ENCODE measurements at places on chromosomes 5 and 9.

GRCh38 chr5:177430140-177430951, 3.9 kb downstream of the GRK6 start:
- no peak for DNase-seq

GRCh38 chr5:59799668-59800346, 93.7 kb downstream of the PDE4D start:
- peak; percentile 70 for DNase-seq

DNA sequence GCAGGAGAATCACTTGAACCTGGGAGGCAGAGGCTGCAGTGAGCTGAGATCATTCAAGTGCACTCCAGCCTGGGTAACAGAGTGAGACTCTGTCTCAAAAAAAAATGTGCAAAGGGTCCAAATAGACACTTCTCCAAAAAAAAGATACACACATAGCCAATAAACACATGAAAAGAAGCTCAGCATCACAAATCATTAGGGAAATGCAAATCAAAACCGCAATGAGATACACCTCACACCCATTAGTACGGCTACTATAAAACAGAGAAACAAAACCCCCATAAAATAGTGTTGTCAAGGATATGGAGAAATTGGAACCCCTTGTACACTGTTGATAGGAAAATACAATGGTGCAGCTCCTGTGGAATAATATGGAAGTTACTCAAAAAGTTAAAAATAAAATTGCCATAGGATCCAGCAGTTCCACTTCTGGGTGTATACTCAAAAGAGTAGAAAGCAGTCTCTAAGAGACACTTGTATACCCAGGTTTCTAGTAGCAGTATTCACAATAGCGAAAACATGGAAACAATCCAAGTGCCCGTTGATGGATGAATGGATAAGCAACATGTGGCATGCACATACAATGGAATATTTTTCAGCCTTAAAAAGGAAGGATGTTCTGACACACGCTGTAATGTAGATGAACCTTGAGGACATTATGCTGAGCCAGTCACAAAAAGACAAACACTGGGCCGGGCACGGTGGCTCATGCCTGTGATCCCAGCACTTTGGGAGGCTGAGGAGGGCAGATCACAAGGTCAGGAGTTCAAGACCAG, 57.2 kb upstream of the PPARGC1B start:
- peak; percentile 67 for DNase-seq

DNA sequence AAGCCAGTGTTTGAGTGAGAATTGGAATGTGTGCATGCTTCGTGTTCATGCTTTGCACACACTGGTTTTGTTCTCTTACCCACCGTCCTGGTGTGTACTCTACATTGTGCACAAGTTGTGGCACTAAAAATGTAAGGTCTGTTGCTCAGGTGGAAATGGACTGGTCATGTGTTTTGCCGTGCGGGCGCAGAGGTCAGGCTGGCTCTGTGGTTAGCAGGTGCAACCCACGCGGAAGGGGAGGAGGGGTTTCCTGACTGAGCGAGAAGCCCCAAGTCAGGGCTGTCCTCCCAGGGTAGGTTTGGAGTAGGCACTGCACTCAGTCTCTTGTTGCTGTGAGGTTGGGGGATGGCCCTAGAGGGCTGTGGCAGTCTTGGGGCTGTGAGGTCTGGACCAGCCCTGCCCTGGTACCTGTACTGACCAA, 86.6 kb downstream of the EHMT1 start:
- no peak for DNase-seq

- peak; percentile 89 for DNase-seq
Observed at GRCh38 chr5:78530342-78531096, 118.1 kb downstream of the LHFPL2 start.

- DNase-seq: peak; percentile 82
Observed at GRCh38 chr9:114696814-114697544, 15.0 kb upstream of the TEX48 start.

- DNase-seq: no peak
Observed at GRCh38 chr5:158609333-158610050, 490.2 kb downstream of the EBF1 start.

DNA sequence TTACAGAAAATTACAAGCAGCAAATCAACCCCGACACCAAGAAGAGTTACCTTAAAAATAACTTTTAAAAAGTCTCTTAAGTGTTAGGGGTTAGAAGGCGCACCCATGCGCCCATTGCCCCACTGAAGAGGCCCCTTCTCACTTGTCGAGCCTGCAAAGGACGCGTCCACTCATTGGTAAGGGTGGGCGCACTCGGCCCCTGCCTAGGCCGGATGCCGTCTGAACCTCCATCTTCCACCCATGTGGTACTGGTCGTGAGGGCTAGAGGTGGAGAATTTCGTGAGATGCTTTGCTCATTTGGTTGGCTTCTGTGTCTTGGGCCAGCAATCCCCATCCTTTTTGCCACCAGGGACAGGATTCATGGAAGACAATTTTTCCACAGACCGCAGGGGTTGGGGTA, 27.5 kb upstream of the LRRC14B start:
- no peak for DNase-seq

- DNase-seq: no peak
Observed at GRCh38 chr5:171898386-171898785, 108.1 kb downstream of the FBXW11 start.

DNA sequence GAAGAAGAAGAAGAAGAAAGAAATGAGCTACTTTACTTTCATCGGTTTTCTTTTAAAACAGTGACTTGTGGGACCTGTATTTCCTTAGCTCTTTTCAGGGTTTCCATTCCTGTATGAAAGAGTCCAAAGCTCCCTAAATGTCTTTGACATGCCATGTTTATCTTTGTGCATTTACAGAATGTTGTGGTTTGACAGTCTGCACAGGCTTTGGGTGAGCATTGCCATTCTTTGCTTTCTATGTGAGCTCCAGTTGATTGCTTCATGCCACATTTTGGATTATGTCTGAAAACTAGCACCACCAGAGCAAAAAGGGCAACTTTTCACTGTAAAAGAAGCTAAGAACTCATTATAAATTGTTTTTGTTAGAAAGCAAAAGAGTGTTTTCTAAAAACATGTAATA, 733.4 kb downstream of the TLE4 start:
- peak; percentile 3 for DNase-seq

DNA sequence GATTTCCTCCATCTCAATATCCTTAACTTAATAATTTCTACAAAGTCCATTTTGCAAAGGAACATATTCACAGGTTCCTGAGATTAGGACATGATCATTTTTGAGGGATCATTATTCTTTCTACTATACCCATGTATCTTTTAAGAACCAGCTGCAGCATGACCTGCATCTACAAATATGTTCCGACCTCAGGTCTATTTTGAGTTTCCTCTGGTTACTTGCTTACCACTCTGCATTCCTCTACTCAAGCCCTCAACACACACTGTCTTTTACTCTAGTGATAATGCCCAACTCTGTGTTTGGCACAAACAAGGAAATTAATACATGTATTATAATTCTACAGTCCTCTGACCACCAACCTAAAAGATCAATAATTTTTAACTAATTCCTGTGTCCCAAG, 386.1 kb downstream of the DNAH5 start:
- no peak for DNase-seq

DNA sequence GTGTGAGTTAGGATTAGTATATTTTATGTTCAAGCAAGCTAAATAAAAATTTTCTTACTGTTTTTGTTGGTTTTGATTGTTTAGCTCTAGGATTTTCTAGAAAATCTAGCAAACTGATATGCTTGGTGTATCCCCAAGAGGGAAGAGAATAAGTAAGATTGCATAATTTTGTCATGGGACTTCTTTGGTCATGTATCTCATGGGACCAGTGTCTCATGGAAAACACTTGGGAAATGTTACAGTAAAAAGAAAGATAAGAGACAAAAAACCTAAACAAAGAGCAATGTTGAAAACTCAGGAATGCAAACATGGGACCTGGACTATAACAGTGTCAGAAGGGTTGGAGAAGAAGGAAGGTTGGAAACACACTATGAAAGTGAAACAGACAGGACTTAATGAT, 119.4 kb downstream of the TLR4 start:
- DNase-seq: no peak

DNA sequence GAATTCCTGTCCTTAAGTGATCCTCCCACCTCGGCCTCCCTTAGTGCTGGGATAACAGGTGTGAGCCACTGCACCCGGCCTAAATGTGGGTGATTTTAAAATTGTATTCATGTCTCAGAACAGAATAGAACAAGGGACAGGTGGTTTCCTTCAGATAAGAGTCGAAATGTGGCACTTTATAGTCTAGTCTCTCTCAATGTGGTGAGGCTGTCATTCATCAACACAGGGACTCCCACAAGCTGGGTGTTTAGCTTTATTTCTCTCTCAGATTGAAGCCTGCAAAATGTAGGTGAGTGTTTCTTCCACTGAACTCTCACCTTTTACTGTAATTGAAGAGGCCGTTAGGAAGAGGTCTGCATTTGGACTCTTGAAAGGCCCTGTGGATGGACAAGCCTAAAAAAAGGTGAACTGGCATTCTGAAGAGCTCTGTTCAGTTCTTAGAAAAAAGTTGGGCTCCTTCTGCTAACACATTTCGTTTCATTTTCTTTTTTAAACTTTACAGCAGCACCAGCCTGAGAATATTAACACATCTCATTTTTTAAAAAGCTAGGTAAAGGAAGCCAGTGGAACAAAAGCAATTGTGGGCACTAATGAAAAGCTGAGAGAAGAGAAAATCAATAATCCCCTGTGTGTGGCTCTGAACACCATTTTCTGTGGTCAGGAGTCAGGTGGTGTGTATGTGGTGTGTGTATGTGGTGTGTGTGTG, 126.2 kb upstream of the SLC28A3 start:
- no peak for DNase-seq

GRCh38 chr5:14114615-14115251, 28.4 kb upstream of the TRIO start:
- DNase-seq: peak; percentile 76

DNA sequence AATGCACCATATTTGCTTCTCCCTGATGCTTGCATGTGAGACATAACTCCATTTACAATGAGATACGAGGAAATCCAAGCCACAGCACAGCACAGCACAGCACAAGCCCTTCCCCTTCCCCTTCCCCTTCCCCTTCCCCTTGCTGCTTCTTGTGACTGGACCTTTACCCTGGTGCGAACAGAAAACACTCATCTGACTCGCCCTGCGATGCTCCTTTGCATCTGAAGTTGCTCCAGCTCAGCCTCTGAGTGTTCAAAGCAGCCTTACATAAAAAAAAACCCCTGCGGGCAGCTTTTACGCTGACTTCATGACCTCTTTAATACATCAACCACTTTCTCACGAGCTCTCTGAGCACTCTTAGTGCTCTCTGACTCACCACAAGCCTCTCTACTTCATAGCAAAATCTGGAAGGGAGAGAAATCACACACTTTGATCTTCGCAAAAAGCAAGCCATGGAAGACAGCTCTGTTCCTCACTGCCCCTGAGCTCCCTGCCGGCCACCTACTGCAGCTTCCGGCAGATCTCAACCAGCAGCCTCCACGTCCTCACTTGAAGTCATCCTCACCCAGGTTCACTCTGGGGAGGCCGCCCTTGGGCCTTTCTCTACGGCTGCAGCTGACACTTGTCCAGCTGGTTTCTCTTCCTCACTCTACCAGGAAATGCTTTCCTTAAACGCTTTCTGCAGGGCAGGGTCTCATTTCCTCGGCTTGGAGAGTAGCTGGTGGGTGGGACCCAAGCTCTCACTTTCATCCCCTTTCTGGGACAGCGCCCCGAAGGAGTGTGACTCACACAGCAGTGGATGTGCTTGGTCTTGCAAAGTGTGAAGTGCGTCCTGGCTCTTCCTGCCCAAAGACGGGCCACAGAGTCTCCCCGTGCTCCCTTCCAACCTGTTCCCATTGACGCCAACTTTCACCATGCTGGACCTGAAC, 5.3 kb downstream of the SLC34A1 start:
- DNase-seq: peak; percentile 98

DNA sequence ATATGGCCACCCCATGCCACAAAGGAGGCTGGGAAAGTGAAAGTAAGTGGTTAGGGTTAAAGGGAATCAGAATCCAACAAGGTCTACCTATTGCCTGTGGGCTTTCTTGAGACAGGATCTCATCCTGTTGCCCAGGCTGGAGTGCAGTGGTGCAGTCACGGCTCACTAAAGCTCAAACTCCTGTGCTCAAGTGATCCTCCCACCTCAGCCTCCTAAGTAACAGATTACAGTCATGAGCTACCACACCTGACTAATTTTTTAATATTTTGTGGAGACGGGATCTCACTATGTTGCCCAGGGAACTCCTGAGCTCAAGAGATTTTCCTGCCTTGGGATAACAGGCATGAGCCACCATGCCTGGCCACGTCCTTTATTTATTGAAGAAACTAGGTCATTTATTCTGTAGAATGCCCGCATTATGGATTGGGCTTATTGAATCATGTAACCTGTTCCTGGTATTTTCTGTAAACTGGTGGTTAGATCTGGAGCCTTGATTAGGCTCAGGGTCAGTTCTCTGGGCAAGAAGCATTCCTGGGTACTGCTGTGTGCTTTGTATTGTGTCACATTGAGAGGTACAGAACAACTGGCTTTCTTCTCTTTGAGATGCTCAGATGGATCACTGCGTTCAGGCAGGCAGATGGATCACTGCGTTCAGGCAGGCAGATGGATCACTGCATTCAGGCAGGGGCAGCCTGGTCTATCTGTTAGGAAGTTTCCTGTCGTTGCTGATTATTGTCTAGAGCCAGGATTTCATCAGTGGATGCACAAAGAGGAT, 41.6 kb downstream of the ERGIC1 start:
- peak; percentile 77 for DNase-seq

DNA sequence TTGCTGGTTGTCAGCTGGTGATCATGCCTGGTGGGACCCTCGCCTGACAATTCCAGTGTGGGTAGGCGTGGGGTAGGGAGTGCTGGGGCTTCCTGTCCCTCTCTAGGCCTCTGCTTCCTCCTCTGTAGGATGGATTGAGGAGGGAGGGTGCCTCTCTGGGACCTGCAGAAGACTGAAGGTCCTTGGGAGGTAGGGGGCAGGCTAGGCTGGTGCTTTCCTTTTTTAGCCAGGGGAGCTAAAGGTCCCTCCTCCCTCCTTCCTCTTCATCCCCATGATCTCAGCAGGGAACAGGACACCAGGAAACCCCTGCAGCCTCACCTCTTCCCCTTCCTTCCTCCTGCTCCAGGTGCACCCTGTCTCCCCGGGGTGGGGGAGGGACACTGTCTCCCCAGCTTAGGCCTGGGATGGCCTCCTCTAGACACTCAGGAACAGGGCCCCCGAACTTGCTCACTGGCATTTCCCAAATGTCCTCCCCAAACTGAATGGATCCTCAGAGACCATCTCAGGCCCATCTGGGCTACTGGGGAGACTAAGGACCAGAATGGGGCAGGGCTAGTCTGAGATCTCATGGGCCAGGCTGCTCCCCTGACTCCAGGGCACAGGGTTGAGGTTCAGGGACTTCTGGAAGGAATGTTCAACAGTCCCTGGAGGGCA, 8.4 kb downstream of the SH2D3C start:
- no peak for DNase-seq

DNA sequence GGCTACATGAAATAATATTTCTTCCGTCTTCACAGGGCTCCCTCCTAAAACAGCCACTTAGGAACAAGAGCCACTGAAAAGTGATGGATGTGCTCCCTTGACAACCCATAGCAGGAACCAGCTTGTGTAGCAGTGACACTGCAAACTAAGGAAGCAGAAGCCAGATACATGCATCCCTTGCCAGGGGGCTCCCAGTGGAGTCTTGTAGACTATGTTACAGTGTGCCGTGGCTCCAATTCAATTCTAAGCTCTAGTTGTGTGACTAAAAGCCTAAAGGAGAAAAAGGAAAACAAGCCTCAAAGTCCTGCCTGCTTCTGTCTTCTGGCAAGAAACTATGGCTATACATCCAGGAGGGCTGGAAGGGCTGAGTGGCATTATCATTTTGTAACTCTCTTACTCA, 12.2 kb upstream of the TAF1L start:
- no peak for DNase-seq

Data from M059J (cell line).